ENCODE measurements at places on chromosomes 6 and 20.

GRCh38 chr6:75081921-75082320 is 123.9 kb downstream of the COL12A1 start:
- no peak for DNase-seq

- DNase-seq, result peak; percentile 13
These were observed 67.1 kb upstream of the ADGRF4 start for GRCh38 chr6:47631269-47631772.

DNA sequence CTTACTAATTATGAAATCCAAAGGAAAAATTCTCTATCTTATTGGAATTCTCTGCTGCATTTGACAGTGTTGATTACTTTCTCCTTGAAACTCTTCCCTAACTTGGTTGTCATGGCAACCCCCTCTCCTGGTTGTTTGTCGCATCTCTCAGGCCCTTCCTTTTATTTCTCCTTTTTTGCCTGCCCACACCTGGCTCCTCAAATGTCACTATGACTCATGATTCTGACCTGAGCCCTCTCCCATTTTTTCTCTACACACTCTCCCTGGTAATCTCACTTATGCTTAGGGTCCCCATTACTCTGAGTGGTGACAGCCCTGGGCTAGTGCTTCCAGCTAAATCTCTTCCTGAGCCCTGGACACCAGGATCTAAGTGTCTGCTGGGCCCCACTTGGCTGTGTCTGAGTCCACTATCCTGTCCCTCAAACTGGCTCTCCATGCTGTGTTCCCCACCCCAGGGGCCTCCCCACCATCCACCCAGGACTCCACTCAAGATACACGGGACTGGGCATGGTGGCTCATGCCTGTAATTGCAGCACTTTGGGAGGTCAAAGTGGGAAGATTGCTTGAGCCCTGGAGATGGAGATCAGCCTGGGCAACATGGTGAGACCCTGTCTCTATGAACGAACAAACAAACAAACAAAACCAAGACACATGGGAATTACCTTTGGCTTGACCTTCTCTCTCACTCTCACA is 16.5 kb upstream of the NNAT start:
- DNase-seq, result no peak

DNA sequence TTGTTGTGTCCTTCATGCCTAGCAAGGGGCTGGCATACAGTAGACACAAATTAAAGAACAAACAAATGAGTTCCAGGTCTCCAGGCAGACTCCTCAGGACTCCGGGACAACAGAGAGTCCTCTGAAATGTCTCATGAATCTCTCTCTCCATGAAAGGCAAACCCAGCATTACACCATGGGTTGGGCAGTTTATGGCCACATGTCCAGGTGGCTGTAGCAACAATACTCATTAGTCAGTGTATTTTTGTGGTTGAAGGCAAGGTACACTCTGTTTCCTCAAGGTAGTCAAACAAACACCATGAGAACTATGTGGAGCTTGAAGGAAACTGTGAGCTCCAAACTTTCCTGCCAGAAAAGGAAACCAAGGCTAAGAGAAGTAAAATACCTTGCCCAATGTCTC is 62.2 kb downstream of the KCNB1 start:
- no peak for DNase-seq

GRCh38 chr20:7665376-7665775 is 274.9 kb downstream of the HAO1 start:
- no peak for DNase-seq

DNA sequence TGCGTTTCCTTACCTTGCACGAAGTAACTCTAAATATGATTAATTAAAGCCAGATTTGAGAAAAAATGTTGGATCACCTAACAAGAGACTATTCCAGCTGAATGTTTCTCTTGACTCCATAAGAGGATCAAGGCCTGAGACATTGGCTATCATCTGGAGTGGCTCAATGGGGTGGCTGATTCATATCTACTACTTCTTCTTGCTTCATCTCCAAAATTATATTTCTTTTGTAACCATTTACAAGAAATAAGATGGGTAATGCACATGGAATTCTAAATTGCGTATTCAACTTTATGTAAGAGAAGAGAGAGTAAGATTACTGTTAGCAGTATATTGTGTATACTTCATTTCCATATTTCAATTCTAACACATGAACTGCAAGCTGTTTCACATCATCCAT is 819.0 kb upstream of the EYS start:
- DNase-seq, result no peak

GRCh38 chr20:32457479-32457986 is 99.4 kb downstream of the ASXL1 start:
- no peak for DNase-seq

DNA sequence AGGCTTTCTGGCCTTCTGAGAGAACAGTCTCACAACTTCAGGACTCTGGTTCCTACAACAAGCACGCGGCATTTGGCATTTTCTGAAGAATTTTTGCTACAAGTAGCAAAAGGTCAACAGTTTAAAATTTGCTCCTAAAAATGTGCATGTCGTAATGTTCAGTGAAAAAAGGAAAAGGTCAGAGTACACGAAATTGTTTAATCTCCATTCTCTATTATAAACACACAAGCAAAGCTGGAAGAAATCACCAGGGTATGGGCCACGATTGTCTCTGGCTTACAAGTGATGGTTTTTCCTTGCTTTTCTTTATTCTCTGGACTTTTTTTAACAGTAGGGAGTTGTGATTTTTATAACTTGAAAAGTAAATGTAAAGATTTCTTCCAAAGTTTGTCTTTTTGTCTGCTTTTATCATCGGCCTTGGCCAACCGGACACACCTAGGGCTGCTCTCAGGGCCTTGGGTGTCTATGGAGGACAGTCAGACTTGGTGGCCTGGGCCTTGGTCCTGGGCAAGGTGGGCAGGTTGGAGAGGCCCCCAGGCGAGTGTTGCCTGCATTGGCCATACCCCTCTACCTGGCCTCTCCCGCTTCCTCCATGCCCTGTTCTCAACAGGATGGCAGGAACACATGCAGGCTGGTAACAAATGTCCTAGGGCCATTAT is 32.4 kb downstream of the PLEKHG1 start:
- DNase-seq, result no peak

DNA sequence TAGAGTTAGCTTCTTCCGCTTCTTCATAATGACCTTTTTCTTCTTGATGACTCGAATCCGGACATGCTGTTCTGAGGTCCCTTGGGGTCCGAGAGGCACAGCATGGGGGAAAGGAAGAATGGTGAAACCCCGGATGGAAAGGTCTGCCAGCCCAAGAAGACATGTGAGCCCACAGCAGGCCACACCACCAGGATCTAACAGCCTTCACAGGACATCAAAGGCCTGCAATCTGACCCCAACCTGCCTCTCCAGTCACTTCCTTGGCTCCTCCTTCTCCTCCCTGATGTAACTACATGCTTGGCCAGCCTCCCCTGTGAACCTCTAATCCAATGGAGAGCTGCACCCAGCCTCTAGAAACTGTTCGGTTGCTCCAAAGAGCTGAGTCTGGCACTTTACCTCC is 1.6 kb downstream of the CPXM1 start:
- DNase-seq, result no peak

GRCh38 chr6:5135788-5136376 is 50.7 kb downstream of the PPP1R3G start:
- DNase-seq, result no peak

DNA sequence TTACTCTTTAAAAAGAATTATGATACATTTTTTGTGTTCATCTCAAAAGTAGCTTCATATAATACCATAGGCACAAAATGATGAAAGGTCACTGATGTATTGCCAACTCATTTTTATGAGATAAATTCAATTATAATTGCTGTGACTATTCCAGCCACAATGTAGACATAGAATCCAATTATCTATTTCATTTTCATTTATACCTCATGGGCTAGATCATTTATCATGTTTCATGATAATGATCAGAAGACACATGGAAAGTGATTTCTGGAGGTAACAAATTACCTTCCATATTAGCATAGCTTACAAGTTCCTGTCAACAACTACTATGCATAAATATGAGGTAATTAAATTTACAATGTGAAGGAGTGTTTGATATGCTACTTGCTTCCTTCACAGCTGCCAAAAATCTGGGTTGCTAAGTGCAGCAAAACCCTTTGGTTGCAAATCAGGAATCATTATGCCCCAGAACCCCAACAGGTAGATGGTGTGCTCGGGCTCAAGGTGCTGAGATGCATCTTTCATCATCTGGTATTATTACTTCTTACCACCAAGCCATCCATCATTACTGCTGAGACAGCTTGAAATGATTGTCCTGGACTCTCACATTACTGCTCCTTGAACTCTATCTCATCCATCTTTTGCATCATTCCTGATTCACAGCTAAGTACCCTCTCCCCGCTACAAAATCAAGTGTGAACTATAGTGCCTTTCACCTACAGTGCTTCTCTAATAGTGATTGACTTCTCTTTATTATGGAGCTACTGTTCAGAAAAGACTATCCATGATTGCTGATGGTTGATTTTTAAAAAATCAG is 306.0 kb upstream of the THEMIS start:
- no peak for DNase-seq

DNA sequence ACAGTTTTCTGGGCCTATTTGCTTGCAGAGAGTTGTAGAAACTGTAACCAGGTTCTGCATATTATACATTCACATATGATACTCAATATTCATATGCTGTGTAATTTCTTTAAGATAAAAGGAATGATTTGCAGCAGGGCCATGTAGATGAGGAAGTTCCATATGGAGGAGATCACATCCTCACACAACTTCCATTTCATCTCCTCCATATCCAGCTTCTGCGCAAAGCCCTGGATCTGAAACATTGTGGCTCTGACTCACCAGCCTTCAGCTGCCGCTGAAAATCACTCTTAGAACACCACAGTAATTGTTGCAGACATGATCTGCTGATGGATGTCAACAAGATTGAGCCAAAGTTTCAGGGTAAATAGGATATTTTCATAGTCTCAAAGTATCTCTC is 57.7 kb downstream of the PXDC1 start:
- no peak for DNase-seq

- DNase-seq, result no peak
These were observed 71.7 kb upstream of the LY86 start for GRCh38 chr6:6516666-6517458.

GRCh38 chr20:63361519-63362435 is 628 bp upstream of the CHRNA4 start:
- no peak for DNase-seq

DNA sequence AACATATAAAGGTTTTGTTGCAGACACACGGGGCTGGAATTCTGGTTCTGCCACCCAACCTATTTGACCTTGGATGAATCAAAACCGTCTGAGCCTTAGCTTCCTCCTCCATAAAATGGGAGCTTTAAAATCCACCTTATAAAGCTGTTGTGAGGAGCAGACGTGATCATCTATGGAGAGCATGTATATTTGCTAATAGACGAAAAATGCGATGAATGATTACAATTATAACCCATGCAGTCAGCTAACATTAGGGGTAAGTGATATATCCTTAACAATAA is 586 bp upstream of the NUP153 start:
- DNase-seq, result no peak

DNA sequence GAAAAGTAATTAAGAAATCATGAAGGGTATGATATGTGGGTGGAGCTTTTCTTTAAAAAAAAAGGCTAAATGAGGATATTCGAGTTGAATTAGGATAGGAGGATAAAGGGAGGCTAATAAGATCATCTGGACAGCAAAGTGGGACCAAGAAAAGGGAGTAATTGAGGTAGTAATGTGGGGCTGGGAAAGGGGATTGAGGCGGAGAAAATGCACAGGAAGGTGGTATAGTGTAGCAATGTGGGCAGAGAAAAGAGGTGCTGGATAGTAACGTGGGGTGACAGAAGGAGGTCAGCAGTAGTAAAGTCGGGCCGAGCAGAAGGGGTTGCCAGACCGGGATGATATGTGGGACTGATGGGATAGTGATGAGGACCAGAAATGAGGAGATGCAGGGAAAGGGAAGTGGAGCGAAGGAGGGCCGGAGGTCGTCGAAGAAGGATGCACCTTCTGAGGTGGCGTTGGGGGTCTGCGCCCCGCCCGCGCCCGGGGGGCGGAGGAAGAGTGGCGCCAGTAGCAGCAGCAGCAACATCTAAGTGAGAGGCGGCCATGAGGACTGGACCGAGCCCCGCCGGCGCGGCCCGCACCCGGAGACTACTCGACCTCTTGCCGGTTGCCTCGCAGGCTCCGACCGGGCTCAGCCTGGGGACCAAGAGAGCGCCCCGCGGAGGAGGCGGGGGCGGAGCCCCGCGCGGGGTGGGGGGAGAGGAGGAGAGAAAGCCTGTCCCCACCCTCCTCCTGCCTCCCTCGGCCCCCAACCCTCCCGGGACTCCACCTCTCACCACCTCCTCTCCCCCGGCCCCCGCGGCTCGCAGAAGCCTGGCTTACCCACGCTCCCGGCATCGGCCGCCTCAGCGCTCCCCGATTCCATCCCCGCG is 887 bp downstream of the GABBR1 start:
- peak; percentile 60 for DNase-seq

DNA sequence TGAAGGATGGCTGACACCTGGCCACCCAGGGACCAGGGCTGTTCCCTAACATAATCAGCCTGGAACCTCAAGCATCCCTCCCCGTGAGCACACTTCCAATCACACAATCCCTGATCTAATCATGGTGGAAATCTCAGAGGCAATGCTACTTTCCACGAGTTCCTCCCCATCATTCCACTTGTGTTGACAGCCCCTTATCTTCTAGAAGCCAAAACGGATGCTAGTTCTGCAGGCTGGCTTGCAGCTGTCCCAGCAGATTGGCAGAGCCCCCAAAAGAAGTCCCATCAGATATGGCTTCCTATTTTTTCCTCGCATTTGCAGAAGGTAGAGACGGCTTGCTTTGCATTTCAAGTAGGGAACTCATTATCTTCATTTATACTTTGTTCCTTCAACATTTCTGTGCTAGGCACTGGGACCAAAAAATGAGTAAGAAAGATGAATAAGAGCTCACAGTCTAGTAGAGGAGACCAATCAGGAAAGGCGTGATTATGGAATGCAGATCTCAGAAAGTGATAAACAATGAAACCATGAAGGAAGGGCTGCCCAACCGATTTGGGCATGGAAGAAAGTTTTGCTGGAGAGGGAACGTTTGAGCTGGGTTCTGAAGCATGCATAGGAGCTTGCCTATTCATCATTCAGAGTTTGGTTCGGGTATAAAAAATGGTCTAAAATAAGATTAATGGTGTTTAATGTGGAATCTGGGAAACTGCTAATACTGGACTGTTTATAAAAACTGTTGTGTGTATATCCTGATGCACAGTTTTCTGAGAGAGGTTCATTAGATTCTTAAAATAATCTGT is 44.6 kb upstream of the TBC1D7 start:
- DNase-seq, result no peak

Data from CD4-positive, alpha-beta T cell treated with Interleukin-6 at 100 ng/mL for 8 hours (primary cell).